Activated CD4-positive, alpha-beta T cell treated with anti-CD3 and anti-CD28 coated beads, Interleukin-2, amount 50 U/mL, for 24 hours (primary cell): ENCODE measurements at places on chromosomes 13 and 19.

- no peak for DNase-seq
These were observed 14.0 kb upstream of the TOMM40 start for GRCh38 chr19:44876930-44877535.

GRCh38 chr19:13795595-13796300, 505 bp downstream of the ZSWIM4 start:
- no peak for DNase-seq

- no peak for DNase-seq
These were observed 29.1 kb upstream of the NCCRP1 start for GRCh38 chr19:39167461-39168257.

GRCh38 chr13:41802043-41802683, 158.7 kb downstream of the VWA8 start:
- no peak for DNase-seq

DNA sequence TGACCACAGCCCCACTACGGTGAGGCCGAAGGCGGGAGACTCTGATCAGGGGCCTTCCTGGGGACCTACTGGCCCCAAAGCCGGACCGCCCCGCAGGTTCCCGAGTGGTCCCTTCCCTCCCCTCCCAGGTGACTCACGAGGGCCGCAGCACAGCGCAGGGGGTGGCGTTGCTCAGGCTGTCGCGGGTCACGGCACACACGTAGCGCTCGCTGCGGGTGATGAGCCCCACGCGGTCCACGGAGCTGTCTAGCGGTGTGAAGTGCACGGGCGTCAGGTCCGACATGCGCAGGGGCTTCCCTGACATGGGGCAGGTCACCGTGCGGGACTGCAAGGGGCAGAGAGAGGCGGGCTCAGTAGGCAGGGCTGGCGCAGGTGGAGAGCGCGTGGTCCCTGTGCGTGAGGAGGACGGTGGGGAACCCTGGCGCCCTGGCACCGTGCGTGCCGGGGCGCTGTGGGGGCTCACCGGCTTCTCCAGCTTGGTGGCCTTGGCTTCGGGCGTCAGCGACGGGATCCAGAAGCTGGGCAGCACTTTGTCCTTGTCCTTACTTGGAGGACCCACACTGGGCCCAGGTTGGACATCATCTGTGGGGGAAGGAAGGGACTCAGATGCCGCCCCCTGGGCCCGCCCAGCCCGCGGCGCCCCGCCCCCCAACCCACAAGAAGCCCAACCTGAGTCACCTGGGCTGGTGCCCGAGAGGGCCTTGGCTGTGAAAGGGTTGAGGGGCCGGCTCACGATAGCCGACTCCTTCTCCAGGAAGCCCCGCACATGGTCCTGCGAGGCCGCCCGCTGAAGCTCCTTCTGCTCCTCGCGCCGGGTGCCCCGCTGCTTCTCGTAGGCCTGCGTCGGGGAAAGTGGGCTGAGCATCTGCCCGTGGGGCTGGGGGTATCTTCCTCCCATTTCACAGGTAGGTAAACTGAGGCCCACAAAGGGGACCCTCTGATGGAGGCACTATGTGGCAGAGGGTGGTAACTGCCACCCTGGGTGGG, 23.7 kb downstream of the NOSIP start:
- no peak for DNase-seq

GRCh38 chr19:13637664-13638063, 126.7 kb upstream of the MRI1 start:
- DNase-seq, result no peak
